Fibroblast of skin of left quadriceps (primary cell): ENCODE measurements at places on chromosomes 5 and 9.

GRCh38 chr5:65209341-65209740 is 272.4 kb downstream of the ADAMTS6 start:
- peak; percentile 71 for DNase-seq

DNA sequence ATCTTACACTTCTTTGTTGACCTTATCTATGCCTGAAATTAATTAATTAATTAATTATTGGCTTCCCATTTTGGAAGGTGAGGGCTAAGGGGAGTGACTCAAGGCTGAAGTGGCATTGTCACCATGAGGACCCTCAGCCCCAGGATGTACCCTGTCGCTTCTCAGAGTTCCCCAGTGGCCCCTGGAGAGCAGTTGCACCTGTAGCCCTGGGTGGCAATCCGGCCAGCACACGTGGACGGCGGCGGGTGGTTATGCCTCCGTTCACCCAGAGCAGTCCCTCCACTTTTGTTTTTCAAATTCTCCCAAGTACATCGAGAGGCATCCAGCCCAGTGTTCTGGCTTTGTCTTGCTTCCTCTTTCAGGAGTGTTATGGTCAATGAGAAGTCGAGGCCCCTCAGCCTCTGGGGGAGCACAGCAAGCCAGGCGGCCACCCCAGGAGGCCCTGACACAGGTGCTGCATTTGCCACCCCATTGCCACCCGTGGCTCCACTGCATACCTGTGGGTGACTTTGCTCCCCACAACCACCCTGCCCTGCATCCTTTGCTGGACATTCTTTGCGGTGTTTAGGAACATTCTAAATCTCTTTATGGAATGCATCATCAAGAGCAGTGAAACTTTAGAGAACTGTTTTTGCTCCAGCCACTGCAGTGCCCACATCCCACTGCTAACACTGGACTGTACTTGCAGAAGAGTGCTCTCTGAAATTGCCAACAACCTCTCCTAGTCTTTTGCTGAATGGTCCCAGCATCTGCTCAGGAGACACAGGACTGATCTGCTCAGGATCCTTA is 11.5 kb upstream of the IRX2 start:
- no peak for DNase-seq

DNA sequence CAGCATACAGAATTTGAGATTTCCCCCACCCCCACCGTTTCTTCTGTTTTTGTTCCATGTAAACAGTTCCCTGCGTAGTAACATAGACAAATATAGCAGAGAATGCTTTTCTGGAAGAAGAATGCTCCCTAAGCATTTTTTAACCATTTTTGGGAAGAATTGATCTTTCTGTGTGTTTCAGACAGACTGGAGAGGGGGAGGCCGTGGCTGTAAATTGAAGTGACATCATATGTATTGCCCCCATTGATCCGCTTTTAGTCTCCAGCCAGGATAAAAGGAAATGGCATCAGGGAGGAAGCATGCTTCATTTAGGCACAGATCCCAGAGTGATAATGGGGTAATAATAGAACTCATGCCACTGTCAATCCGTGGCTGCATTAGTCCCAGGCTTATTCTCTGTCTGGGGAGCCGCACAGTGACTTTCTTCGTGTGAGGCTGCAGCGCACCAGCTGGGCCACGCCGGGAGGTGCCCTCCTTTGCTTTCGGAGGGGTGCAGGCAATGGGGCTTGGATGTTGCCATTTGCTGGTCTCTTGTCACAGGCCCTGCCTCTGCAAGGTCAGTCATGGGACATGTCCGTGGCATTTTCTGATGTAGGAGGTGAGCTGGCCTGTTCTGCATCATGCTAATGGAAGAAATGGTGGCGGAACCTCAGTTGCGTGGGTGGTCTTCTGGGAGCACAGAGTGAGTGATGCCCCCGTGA is 261.5 kb downstream of the FANCC start:
- peak; percentile 75 for DNase-seq

- no peak for DNase-seq
Observed at GRCh38 chr5:109561447-109561846, 128.3 kb upstream of the MAN2A1 start.

DNA sequence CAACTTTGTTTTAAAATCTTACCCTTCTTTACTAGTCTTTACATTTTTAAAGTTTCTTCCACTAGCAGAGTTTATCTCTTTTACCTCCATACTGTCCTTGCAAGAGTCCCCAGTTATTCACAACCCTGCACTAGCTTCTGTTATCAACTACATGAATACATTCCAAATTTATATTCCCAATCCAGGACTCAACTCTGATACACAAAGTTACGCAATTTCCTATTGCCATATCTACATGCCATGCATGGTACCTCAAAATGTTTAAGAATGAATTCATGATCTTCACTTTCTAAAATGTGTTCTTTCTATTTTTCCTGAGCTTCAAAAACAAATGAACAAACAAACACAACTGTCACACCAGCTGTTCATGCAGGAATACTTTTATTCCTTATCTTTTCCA is 668.7 kb downstream of the CDH18 start:
- no peak for DNase-seq

- DNase-seq = no peak
Observed at GRCh38 chr9:77975036-77975435, 56.6 kb downstream of the GNAQ start.

GRCh38 chr9:91771027-91771426 is 179.0 kb downstream of the ROR2 start:
- peak; percentile 94 for DNase-seq
